Lung (tissue), 17 donors: ENCODE measurements at places on chromosomes 12 and 14. TPM values are rescaled to one million over a fixed set of nuclear protein-coding genes. Genes with fewer than 3 reads are reported as not detected.

DNA sequence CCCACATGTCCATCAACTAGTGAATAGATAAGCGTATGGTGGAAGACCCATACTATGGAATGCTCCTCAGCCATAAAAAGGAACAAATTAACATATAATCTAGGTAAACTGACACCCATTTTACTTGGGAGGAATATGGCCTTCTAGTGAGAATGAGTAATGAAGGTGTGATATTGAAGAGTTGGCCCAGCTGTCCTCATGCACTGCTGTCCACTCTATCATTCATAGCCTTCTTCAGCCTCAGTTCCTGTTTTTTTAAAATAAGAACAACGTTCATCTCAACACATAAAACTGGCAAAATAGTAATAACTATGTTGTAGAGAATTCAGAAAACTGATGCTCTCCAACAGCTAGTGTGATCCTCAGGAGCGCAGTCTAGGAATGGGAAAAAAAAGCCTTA is 26.5 kb upstream of the OXA1L start:
- no peak overlapping the region for H3K27ac ChIP-seq
- no peaks in the 10 kb centered on the region for H3K36me3 ChIP-seq
- H3K27me3 ChIP-seq, result no peaks in the 10 kb centered on the region
- DNase-seq, result no peak
- H3K4me3 ChIP-seq, result no peak overlapping the region
- H3K4me1 ChIP-seq, result no peaks in the 10 kb centered on the region

- H3K27ac ChIP-seq, result no peak overlapping the region
- H3K4me3 ChIP-seq, result no peak overlapping the region
Observed at GRCh38 chr12:1063852-1064251, 72.8 kb downstream of the ERC1 start.

- DNase-seq, result no peak
- H3K27ac ChIP-seq, result no peak overlapping the region
- H3K4me3 ChIP-seq, result no peak overlapping the region
- H3K27me3 ChIP-seq, result no peaks in the 10 kb centered on the region
- H3K36me3 ChIP-seq, result peaks cover 9% of the 10 kb centered on the region
Observed at GRCh38 chr14:23566112-23566777, 1.3 kb downstream of the AP1G2 start.

- DNase-seq, result no peak
- H3K27ac ChIP-seq, result no peak overlapping the region
- H3K4me3 ChIP-seq, result no peak overlapping the region
- no peaks in the 10 kb centered on the region for H3K4me1 ChIP-seq
- H3K27me3 ChIP-seq, result no peaks in the 10 kb centered on the region
Observed at GRCh38 chr12:25269701-25270100, 19.0 kb upstream of the KRAS start.

GRCh38 chr12:128911861-128912260 is 58.6 kb downstream of the GLT1D1 start:
- no peaks in the 10 kb centered on the region for H3K4me1 ChIP-seq
- no peak for DNase-seq
- H3K27ac ChIP-seq, result no peak overlapping the region
- H3K4me3 ChIP-seq, result no peak overlapping the region
- no peaks in the 10 kb centered on the region for H3K27me3 ChIP-seq

GRCh38 chr12:4276524-4277204 is 3.1 kb downstream of the CCND2 start:
- peak; percentile 97 for DNase-seq
- no peak overlapping the region for H3K27ac ChIP-seq
- no peaks in the 10 kb centered on the region for H3K27me3 ChIP-seq
- H3K4me3 ChIP-seq, result no peak overlapping the region
- H3K4me1 ChIP-seq, result peaks cover 19% of the 10 kb centered on the region

Gene KLHDC1
- 10.0 TPM for total RNA-seq

Gene TAS2R9
- not detected for total RNA-seq

Gene CPNE6
- not detected for total RNA-seq

Gene HAL
- 2.3 TPM for total RNA-seq

Gene NXPH4
- total RNA-seq, result 0.94 TPM

Gene GLIPR1L1
- total RNA-seq, result not detected
